OCI-M1 (cell line): ENCODE measurements at places on chromosomes 5 and 9.

GRCh38 chr9:125758986-125759763 lies 12.0 kb downstream of the PBX3 start:
- DNase-seq, result peak; percentile 81

GRCh38 chr5:144582066-144582465 lies 411.4 kb downstream of the KCTD16 start:
- DNase-seq, result no peak

DNA sequence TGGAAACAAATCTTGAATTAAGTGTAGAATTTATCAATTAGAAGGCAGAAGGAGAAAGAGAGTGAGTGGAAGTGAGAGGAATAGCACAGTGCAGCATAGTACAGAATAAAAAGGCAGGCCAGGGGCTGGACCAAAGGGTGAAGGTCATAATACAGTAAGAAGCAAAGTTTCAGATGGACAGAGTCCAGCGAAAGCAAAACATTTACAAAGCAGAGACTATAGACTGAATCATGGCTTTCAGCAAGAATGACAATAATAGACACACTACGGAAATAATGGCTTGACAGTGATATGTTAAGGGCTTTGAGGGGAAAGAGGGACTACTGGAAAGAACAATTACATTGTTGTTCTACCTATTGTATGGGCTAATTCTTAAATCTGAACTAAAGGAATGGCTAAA lies 249.0 kb upstream of the CHD1 start:
- DNase-seq, result no peak

DNA sequence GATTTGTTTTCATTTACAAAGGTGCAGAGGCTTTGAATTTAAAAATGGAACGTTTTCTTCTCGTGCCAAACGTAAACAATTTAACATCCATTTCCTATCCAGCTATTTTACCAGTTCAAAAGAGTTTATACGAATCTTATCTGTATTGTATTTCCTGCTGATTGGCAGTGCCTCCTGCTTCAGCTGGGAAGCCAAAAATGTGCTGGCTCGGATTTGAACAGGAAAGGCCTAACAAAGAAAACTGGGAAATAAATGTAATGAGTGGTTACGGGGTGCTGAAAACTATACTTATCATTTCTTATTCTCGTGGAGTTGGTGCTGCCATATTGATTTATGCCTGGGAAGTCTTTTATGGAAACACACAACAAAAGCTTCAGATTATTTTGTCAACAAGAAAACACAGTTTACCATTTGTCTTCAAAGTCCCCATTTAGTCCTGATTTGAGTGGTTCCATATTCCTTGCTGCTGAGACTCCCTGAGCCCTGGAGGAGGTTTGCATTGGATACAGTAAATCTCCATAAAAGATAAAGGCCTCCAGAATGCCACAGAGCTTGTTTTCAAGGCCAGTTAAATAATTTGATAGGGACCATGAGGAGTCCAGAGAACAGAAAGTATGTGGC lies 507.4 kb downstream of the RASEF start:
- no peak for DNase-seq

DNA sequence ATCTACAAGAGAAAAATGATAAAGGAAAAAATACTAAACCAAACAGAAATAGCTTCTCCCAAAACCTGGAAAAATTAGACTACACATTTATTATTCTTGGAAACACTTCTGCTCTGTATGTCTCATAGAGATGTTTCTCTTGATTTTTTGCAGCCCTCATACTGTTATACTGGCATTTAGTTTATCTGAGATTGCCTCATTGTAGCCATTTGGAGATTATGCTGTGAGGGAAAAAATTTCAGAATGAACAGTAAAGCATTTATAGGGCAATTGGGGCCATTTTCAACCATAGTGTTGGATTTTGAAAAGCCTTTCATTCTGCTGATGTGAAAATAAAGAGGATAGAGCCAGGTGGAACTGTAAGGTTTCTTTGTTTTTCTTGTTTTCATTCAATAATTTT lies 441.8 kb upstream of the RIOK2 start:
- no peak for DNase-seq

DNA sequence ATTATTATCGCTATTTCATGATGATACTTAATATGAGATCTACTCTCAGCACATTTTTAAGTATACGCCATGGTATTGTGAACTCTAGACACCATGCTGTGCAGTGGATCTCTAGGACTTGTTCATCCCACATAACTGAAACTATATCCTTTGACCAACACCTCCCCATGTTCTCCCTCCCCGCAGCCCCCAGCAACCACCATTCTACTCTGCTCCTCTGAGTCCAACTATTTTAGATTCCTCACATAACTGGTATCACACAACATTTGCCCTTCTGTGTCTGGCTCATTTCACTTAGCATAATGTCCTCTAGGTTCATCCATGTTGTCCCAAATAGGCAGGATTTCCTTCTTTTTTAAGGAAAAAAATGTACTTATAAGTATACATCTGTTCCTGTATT lies 6.6 kb upstream of the TBC1D2 start:
- no peak for DNase-seq

GRCh38 chr5:91343916-91344315 lies 39.2 kb downstream of the ARRDC3 start:
- DNase-seq, result no peak

- DNase-seq, result no peak
Observed at GRCh38 chr5:55679556-55679955, 32.6 kb downstream of the SLC38A9 start.

GRCh38 chr5:170625221-170626165 lies 121.7 kb downstream of the KCNIP1 start:
- no peak for DNase-seq

- no peak for DNase-seq
Observed at GRCh38 chr5:92836855-92837755, 743.9 kb downstream of the NR2F1-AS1 start.

GRCh38 chr9:69463497-69464068 lies 138.6 kb downstream of the ENTREP1 start:
- DNase-seq, result no peak

- DNase-seq, result no peak
Observed at GRCh38 chr9:37501957-37502596, 16.3 kb downstream of the POLR1E start.

- no peak for DNase-seq
Observed at GRCh38 chr5:123371575-123372179, 51.5 kb downstream of the CEP120 start.

GRCh38 chr9:137799630-137799983 lies 78.0 kb upstream of the CACNA1B start:
- no peak for DNase-seq
